GOT3 (cell line): ENCODE measurements at places on chromosomes 11 and 22.

DNA sequence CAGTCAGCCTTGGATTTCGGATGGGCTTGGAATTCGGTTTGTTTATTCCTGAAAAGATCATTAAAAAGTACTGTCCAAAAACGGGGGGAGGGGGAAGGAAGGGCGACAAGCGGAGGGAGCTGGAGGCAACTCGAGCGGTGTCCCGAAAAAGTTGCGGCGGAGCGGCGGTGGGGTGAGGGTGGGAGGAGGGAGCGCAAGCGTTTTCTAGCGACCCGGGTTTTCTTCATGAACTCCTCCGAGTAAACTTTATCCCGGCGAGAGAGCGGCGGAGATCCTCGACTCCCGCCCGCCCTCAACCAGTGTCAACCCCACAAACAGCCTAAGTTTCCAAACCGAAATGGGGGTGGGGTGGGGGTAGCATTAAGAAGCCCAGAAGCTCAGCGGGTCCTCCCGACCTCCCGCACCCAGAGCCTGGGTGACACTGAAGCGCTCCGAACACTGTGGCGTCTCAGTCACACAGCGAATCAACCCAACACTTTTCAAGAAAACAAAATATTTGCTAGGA lies 133.0 kb upstream of the C11orf58 start:
- no peak for DNase-seq

DNA sequence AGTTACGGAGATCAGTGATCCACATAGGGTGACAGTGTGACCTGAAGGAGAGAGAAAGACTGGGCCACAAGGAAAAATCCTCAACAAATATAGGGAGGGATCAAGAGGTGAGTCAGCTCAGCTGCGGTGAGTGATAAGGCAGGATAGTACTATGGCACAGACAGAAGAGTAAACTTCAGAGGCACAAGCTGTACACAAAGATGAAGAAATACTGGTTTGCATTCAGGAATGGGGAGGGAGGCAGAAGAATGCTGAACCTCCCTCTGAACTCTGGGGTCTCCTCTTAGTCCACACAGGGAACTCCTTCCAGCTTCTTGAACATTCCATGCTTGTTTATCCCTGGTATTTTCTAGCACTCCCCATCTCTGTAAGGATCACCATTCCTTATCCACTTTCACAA lies 162.7 kb downstream of the BARX2 start:
- no peak for DNase-seq

GRCh38 chr22:11360632-11361031 lies 4167.4 kb upstream of the OR11H1 start:
- DNase-seq: no peak

DNA sequence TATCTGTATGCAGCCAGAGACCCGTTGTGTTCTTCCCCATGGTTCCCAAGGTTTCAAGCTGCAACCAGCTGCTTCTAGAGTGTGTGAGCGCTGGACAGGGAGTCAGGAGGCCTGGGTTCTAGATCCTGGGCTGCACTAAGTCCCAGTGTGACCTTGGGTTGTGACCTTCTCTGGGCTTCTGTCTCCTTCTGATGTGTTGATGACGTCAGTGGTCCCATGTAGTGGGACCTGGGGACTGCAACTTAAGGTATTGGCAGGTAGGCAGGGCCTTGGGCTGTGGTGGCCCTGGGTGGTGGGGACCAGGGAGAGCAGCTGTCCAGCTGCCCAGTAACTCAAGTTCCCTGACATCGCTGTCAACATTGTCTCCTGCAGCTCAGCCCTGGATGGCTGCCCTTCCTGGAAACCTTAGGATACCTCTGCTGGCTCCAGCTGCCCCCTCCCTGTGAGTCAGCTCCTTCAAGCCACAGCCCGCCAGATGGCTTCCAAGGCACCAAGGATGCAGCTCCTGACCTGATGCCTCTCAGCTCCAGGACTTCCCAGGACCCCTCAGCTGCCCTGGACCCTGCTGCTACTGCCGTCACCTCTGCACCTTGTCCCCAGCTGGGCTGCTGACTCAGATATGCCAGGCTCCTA lies 1.3 kb upstream of the PVALB start:
- no peak for DNase-seq

- no peak for DNase-seq
Observed at GRCh38 chr22:22394591-22394990, 114.0 kb downstream of the ZNF280B start.

DNA sequence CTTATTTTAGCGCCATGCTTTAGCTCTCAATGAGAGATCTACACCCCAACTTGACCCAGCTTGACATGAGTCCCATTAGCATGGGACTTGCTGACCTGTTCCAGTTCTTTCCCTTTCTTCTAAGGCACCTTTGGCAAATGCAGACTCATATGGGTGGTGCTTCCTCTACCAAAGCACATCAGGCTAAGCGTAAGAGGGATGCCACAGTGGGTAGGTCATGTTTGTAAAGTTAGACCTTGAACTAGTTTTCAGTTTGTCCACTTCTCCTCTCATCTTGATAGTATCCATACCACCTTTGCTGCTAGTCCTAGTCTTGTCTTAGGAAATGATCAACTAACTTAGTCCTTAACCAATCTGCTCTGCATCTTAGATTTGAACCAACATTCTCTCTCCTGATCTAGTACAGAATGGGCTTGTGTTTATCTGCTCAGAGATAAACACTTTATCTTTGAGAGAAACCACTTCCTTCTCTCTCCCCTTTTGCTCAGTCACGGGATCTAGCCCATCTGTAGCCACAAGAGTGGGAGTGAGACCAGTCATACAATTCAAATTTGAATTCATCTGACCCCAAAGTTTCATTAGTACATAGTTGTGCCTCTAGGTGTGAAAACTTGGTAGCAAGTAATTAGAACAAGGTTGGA lies 72.1 kb upstream of the CD44 start:
- DNase-seq: no peak

GRCh38 chr11:72599325-72600117 lies 74.7 kb downstream of the PDE2A start:
- DNase-seq: no peak

- no peak for DNase-seq
Observed at GRCh38 chr22:38731703-38732161, 24.1 kb downstream of the SUN2 start.

GRCh38 chr11:114340311-114341131 lies 44.3 kb downstream of the NNMT start:
- DNase-seq: no peak

GRCh38 chr11:45667929-45668680 lies 2.7 kb upstream of the CHST1 start:
- DNase-seq: no peak

DNA sequence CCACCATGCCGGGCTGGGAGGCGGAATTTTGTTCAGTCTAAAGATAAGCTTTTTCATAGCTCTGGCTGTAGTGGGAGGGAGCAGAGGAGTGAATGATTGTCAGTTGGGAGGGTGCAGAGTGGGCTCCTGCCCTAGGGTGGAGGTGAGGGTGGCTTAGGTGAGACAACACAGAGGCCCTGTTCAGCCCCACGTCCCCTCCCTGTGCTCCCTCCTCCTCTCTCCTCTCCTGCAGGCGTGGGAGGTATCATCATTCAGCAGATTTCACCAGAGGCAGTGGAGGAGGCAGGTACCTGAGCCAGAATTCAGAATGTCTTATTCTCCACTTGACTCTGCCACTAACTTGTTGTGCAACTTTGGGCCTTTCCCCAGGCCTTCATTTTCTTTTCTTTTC lies 1.7 kb upstream of the THRSP start:
- no peak for DNase-seq

GRCh38 chr11:7593481-7593880 lies 79.7 kb downstream of the PPFIBP2 start:
- DNase-seq: no peak

GRCh38 chr11:7671347-7672215 lies 1.7 kb downstream of the CYB5R2 start:
- no peak for DNase-seq

- no peak for DNase-seq
Observed at GRCh38 chr11:115463606-115464005, 40.6 kb downstream of the CADM1 start.
